Muscle of leg (tissue), 16 donors: ENCODE measurements at places on chromosomes 16 and 17. TPM values are rescaled to one million over a fixed set of nuclear protein-coding genes. Genes with fewer than 3 reads are reported as not detected.
A peak's percentile ranks its signal among the peaks of the same experiment; 100 is the strongest.

DNA sequence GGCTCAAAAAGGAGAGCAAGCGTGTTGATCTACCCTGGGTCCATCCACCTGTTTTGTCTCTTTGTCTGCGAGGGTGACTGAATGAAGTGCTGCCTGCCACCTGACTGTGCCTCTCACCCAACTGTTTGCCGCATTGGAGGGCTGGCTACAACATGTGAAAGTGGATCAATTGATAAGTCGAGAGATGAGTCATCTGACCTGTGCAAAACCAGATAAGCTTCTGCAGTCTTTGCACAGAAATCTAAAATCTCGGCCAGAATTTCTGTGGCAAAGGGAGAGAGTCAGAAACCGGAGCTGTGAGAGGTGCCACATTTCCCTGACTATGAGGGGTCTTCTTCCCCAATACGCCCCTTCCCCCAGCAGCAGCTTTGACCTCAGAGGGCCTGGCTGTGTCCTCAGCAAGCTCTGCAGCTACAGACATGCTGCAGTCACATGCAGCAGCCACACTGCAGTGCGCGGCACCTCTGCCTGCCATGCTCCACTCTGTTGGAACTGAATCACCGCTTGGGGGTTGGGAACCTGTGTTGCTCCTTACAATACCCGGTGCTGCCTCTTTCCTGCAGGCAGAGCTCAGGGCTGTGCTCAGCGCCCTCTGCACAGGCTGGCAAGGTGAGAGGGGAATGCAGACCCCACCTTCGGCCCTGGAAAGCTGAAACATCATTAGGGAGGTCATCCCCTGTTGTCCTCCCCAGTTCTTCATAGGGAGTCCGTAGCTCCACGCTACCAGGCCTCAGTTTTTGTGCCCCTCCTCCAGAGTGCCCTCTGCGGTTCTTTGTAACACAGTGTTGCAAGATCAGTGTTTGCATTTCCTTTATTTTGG is 16.2 kb upstream of the HAS3 start:
- no peak for DNase-seq
- H3K4me1 ChIP-seq, result peaks cover 2% of the 10 kb centered on the region
- H3K27ac ChIP-seq, result peak overlapping the region; percentile 13
- H3K4me3 ChIP-seq, result no peak overlapping the region

DNA sequence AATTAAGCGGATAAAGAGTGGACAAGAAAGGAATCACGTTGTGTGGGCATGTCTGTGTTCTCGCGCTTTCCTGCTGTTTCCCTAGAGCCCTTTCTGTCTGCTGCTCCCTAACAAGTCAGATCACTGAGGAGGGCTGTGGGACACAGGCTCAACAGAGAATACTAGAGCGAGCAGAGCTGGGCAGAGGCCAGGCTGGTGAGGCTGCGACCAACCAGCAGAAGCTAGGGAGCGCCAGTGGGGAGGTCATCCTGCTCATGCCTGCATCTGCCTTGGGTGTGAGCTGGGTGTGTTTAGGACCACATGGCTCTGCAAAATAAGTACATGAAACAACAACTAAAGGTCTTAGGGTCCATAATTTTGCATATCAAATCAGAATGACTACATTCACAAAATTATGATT is 11.5 kb upstream of the FOXJ1 start:
- H3K4me3 ChIP-seq, result no peak overlapping the region
- no peaks in the 10 kb centered on the region for H3K36me3 ChIP-seq
- H3K4me1 ChIP-seq, result peaks cover 11% of the 10 kb centered on the region
- H3K27me3 ChIP-seq, result no peaks in the 10 kb centered on the region
- DNase-seq, result no peak
- H3K27ac ChIP-seq, result no peak overlapping the region

GRCh38 chr16:72987480-72987901 is 60.4 kb downstream of the ZFHX3 start:
- no peak for DNase-seq
- H3K4me1 ChIP-seq, result peaks cover 59% of the 10 kb centered on the region
- H3K4me3 ChIP-seq, result no peak overlapping the region
- H3K27me3 ChIP-seq, result no peaks in the 10 kb centered on the region
- H3K27ac ChIP-seq, result no peak overlapping the region

- H3K27me3 ChIP-seq, result no peaks in the 10 kb centered on the region
- peak within 1 kb of the TSS; percentile 99 for H3K27ac ChIP-seq
- H3K4me3 ChIP-seq, result peak within 1 kb of the TSS; percentile 100
Measured at GRCh38 chr17:5485270-5486205, at the start of gene DERL2. TSS of gene DERL2 (minus strand) at chr17:5486178. CDS start at chr17:5486161, 17 bp downstream.

GRCh38 chr17:82065638-82066303 is at the start of gene DUS1L:
TSS of gene DUS1L (minus strand) at chr17:82065804. CDS start at chr17:82065059, 745 bp downstream.
- peaks cover 35% of the 10 kb centered on the region for H3K36me3 ChIP-seq
- H3K4me1 ChIP-seq, result peaks cover 21% of the 10 kb centered on the region
- H3K27ac ChIP-seq, result peak within 1 kb of the TSS; percentile 85
- peak within 1 kb of the TSS; percentile 84 for H3K4me3 ChIP-seq

DNA sequence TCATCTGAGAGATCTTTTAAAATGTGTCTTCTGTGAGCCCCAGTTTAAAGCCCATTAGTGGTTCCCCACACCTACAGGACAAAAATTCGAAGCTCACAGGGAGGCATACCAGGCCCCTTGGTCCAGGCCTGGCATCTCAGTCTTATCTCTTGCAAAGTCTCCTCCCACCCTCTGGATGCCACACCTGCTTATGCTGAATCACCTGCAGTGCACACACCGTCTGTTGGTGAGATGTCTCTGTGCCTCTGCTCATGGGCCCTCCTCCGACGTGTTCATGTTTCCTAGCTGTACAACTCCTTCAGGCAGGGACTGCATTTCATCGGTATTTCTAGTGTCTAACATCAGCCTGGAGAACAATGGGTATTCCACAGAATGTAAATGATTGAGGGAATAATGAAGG is 41.6 kb downstream of the RNF157 start:
- no peaks in the 10 kb centered on the region for H3K4me1 ChIP-seq
- no peak for DNase-seq
- no peaks in the 10 kb centered on the region for H3K36me3 ChIP-seq

TEKT5 gene
- 0.13 TPM for total RNA-seq

SOX8 gene
- total RNA-seq, result 31.1 TPM

DNA sequence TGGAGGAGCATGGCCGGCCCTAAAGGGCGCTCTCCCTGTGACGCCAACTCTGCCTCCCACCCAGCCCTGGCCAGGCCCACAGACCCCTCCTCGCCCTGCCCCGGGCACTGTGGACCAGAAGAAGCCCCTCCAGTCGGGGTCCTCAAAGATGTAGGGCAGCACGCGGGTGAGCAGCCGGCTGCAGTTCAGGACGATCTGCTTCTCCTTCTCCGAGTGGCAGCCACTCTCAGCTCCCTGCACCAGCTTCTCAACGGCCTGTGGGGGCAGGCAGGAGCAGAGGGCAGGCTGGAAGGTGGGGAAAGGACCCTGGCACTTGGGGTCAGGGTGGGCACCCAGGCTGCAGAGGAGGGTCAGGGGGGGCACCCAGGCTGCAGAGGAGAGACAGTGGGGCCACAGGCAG is 8.9 kb downstream of the HID1 start:
- H3K4me3 ChIP-seq, result no peak overlapping the region
- DNase-seq, result no peak
- H3K27ac ChIP-seq, result no peak overlapping the region
- H3K27me3 ChIP-seq, result peaks cover 3% of the 10 kb centered on the region

DNA sequence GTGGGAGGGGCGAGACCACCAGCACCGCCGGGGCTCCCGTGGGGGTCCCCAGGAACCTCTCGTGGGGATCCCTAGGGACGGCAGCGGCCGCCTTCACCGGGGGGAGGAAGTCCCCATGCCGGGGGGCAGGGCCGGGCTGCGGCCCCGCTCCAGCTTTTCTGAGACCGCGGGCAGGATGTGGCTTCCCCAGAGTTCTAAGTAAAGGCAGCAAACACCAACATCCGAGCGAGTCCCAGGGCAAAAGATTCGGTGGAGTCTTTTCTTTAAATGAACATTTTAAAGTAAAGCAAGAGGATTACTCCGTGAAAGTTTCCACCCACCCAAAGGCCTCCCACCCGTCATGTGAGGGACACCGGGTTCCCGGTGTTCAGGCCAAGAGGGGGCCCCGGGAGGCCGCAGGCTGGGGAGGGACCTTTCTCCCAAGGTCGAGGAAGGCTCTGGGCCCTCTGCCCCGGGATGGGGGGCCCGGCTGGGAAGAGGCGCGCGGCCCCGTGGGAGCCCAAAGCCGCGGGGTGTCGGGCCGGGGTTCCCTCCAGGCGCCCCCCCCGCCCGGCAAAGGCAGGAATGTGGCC is 137.2 kb upstream of the RPH3AL start:
- no peaks in the 10 kb centered on the region for H3K36me3 ChIP-seq
- H3K4me3 ChIP-seq, result peak overlapping the region; percentile 53
- H3K27ac ChIP-seq, result peak overlapping the region; percentile 75
- DNase-seq, result peak; percentile 60

GRCh38 chr17:18004345-18004744 is 31.7 kb downstream of the DRC3 start:
- peak; percentile 52 for DNase-seq
- no peaks in the 10 kb centered on the region for H3K27me3 ChIP-seq
- H3K27ac ChIP-seq, result no peak overlapping the region
- H3K4me1 ChIP-seq, result peaks cover 7% of the 10 kb centered on the region

DNA sequence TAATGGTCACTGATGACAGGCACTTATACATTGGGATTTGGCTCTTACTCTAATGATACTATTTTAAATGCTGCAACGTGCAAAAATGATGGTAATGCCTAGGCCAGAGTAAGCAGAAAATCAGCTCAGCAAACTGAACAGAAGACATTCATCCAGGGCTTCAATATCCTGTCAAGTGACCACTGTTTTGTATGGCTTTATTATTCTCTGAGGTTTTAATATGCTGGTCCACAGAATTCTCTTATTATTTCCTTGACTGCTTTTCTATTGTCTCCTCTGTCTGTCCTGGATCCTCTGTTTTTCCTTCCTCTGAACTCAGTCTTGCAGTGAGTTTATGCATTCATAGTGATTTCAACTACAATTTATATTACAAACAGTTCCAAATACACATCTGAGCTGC is 90.8 kb upstream of the PMFBP1 start:
- no peaks in the 10 kb centered on the region for H3K4me1 ChIP-seq
- DNase-seq, result no peak
- H3K36me3 ChIP-seq, result no peaks in the 10 kb centered on the region
- H3K27ac ChIP-seq, result no peak overlapping the region
- H3K4me3 ChIP-seq, result no peak overlapping the region

- DNase-seq, result no peak
- H3K27ac ChIP-seq, result no peak overlapping the region
- H3K27me3 ChIP-seq, result no peaks in the 10 kb centered on the region
Measured at GRCh38 chr17:42282478-42283080, 5.7 kb upstream of the STAT5A start.

DNA sequence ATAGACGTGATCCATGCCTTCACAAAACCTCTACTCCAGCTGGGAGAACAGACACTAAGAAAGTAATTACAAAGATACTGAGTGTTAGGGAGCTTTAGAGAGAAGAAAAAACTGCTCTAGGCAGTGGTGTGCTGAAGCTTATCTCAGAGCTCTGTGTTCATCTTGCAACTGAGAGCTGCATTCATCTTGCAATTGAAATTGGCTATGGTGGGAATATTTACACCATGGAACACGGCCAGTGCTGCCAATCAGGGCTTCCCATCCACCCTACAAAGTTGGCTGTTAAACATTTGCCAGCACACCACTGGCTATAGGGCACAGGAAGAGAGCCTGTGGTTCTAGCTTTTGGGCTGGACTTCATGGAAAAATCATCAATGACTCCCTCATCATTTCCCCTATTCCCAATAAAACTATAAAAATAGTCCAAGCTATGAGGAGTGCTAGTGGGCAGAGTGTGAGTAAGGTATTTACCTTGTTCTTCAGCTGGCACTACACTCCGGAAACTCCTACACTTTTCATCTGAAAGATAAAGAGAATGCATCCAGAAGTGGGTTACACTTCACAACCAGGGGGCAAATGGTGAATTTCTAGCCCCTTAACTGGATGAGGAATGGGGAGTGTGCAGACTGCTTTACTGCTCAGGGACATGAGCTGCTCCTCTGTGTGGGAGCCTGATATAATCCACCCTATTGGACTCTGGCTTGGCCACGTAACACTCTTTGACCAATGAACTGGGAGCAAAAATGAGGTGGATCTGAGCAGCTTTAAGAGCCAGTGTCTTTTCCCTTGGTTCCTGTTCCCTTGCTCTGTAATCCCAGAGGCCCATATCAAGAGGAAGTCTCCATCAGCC is 11.6 kb downstream of the GSG1L2 start:
- H3K27ac ChIP-seq, result no peak overlapping the region
- no peaks in the 10 kb centered on the region for H3K4me1 ChIP-seq
- no peak for DNase-seq

DNA sequence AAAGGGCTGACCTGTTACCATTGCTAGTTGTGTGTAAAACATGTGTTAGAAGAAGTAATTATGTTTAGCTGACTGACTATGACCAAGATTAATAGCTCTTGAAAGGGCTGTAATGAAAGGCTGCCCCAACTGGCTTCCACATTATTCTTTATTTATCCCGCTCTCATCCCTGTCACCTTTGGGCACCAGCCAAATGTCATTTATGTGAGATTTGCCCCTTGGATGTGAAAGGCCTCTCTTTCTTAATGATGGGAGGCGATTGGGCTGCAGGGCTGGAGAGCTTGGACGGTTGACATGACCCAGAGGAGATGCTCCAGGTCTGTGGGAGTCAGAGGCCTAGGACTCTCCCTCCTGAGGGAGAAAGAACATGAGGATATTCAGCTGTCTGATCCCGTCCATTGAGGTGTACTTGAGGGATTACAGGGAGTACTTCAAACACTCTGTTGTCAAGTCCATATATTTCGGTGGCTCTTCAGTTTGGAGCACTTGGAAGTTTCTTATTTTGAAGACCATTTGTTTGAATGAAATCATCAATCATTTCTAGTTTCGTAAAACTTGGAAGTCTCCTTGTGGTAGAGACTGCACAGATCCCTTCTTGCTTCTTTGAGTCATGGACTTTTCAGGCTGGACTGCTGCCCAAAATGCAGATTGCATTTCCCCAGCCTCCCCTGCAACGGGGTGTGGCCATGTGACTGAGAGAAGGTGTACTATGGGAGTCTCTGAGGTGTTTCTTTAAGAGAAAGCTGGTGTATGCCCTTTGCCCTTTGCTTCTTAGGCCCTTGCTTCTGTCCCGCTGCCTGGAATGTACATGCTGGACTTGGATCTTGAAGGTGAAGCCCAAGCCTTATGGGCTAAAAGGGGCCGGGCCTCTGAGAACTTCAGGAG is 51.3 kb downstream of the FTO start:
- no peaks in the 10 kb centered on the region for H3K27me3 ChIP-seq
- no peak overlapping the region for H3K4me3 ChIP-seq
- DNase-seq, result no peak
- peaks cover 2% of the 10 kb centered on the region for H3K4me1 ChIP-seq
- H3K36me3 ChIP-seq, result no peaks in the 10 kb centered on the region
- no peak overlapping the region for H3K27ac ChIP-seq

TMEM98 gene
- total RNA-seq, result 40.5 TPM

GRCh38 chr17:3534881-3535252 is 22.7 kb downstream of the TRPV3 start:
- peaks cover 21% of the 10 kb centered on the region for H3K4me1 ChIP-seq
- no peak overlapping the region for H3K4me3 ChIP-seq
- peaks cover 6% of the 10 kb centered on the region for H3K27me3 ChIP-seq
- no peaks in the 10 kb centered on the region for H3K36me3 ChIP-seq
- DNase-seq, result peak; percentile 67

- H3K27me3 ChIP-seq, result peaks cover 2% of the 10 kb centered on the region
- H3K27ac ChIP-seq, result no peak overlapping the region
- no peak overlapping the region for H3K4me3 ChIP-seq
Measured at GRCh38 chr17:48198950-48199541, 91.5 kb downstream of the SNX11 start.
